ENCODE measurements at places on chromosomes 12 and 14.
A peak's percentile ranks its signal among the peaks of the same experiment; 100 is the strongest.

- peak; percentile 41 for DNase-seq
Measured at GRCh38 chr12:56029666-56030293, 8.9 kb downstream of the IKZF4 start.

GRCh38 chr12:29281371-29282005 is 99.5 kb downstream of the ERGIC2 start:
- DNase-seq: no peak

DNA sequence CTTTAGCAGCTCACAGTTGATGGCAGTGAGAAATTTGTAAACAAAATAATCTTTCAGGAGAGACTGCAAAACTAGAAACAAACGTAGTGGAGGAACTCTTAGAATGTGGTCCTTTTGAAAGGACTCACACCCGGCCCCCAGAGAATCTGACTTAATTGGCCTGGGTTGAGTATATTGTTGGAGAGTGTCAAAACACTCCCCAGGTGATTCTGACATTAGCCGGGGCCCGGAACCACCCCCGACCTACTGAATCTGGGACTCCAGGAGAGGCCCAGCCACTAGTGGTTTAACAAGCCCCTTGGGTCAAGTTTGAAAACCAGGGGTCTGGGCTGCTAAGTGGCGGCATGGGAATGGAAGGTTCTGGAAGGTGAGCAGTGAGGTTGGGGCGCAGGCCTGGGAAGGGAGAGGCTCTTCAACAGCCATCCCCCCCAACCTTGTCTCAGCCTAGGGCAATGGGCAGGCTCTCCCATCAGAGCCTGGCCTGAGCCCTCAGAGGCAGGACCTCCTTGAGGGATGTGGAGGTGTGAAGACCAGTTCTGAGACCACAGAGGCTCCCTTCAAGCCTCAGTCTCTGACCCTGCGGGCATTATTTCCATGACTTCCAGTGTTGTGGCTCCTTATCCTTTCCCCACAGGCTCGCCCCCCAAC is 1.1 kb upstream of the ELK3 start:
- DNase-seq: no peak

- DNase-seq: no peak
Measured at GRCh38 chr14:56144176-56144575, 26.0 kb downstream of the PELI2 start.

GRCh38 chr14:61171727-61172126 is 109.4 kb downstream of the TMEM30B start:
- no peak for DNase-seq

DNA sequence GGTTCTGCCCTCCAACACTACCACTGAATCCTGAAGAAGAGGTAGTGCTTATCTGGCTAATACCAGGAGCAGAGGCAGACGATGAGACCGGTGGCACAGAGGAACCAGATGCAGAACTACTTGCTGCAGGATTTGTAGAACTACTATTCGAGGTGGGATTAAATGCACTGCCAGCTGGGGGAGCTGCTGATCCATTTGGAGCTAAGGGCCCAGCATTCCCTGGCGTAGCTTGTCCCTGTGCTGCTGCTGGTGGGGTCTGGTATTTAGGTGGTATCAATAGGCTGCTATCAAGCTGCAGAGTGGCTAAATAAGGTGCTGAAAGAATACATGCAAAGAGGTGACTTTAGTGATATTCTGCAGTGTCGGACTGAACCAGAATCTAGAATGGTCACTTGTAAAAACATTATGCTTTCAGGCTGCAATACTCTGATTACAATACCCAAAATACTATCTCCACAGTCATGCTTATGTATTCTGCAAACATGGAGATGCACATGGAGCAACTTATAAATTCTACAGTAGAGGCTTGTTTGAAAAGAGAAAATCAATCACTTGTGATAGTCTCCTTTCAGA is 294.2 kb downstream of the MED13L start:
- no peak for DNase-seq

- DNase-seq: no peak
Measured at GRCh38 chr12:91311081-91311480, 128.5 kb upstream of the DCN start.

DNA sequence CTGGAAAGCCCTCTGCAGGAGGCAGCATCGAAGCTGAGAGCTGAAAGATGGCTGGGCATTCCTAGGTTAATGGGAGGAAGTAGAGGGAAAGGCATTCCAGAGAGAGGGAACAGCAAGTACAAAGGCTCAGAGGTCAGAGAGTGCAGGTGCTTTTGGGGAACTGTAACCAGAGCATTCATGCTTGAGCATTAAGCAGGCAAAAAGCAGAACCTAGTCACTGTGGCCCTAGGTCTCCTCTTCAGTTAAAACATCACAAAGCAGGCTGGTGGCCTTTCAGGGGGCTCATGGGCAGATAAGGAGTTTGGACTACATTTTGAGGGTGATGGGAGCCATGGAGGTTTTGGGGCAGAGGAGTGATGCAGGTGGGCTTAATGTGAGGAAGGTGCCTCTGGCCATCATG is 169.2 kb upstream of the MYL2 start:
- DNase-seq: no peak

- peak; percentile 58 for DNase-seq
Measured at GRCh38 chr12:31324845-31325523, 966 bp downstream of the SINHCAF start.

All from stimulated activated naive CD8-positive, alpha-beta T cell treated with anti-CD3 and anti-CD28 coated beads, Interleukin-15, amount 100 ng/mL, for 72 hours (primary cell).